ENCODE measurements at places on chromosomes 2 and 18. TPM values are rescaled to one million over a fixed set of nuclear protein-coding genes. Genes with fewer than 3 reads are reported as not detected.

- DNase-seq: peak; percentile 51
Measured at GRCh38 chr2:27715318-27716210, 51.9 kb downstream of the SLC4A1AP start.

DNA sequence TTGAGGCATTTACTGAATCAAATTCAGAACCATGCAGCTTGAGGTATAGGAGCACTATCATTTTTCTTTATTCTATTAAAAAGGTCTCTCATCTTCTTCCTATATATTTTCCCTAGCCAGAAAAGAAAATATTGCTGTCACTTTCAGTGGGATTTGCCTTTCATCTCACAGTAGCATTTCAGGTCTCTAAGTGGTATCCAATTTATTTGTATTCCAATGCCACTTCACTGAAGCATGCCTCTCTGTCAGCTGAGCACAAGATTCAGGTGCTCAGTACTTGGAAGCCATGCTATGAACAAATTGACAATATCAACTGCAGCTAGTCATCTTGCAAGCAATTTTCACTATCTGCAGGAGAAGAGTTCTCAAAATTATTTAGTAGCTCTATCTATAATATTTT lies 457.2 kb upstream of the SLC39A10 start:
- DNase-seq: no peak

CNTNAP5 gene
- not detected for total RNA-seq

UGT1A10 gene
- not detected for total RNA-seq

DNA sequence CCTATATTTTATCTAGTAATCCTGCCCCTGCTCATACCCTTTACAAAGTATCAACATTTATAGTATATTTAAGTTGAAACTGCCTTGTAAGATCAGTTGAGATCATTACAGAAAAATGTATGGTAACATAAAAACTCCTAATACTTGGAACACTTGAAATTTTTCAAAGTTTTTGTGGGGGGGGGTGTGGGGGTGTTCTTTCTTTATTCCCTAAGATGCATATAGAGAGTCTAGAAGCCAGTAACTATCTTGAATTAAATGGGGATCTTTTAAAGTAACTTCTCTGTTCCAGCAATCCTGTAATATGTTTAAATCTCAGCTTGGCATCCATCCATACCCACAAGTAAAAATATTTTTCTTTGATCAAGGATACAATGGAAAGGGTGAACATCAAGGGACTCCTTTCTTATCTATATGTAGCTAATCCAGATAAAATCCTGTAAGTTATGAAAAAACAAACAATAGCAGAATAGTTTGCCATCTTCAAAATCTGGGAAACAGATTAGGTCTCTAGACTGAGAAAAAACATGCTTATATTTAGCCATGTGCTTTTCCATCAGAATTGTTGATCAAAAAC lies 455.3 kb downstream of the MEIS1 start:
- no peak for DNase-seq
